ENCODE measurements at places on chromosomes 4 and X. TPM values are rescaled to one million over a fixed set of nuclear protein-coding genes. Genes with fewer than 3 reads are reported as not detected.

GRCh38 chrX:150504397-150505182, 63.8 kb upstream of the MTM1 start:
- no peak for DNase-seq
- peak overlapping the region; percentile 19 for H3K27ac ChIP-seq
- H3K36me3 ChIP-seq, result no peaks in the 10 kb centered on the region
- H3K4me3 ChIP-seq, result no peak overlapping the region

DNA sequence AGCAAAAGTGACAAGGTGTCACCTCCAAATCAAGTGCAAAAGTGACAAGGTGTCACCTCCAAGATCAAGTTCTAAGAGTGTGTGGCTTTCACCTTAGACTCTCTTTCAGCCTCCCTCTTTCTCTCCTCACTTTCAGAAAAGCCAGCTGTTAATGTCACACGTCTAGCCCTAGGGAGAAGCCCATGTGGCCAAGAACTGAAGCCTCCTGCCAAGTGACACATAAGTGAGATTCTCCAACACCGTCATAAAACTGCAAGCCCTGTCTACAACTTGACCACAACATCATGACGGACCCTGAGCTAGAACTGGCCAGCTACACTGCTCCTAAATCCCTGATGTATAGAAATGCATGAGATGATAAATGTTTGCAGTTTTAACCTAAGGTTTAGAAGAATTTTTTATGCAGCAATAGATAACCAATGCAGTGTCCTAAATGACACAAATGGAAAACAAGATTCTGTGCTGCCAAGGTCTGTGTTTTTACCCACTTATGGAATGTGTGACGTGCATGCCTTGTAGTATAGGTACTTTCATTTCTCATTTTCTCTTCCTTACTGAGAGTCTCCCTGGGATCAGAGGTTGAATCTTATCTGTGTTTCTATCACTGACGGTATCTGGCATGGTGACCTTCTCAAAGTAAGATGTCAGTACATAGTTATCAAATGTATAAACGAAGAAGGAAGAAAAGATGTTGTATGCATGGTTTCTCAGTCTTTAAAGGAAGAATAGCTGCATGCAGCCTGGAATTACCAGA, 25.0 kb downstream of the NLGN4X start:
- H3K4me1 ChIP-seq, result no peaks in the 10 kb centered on the region
- no peak overlapping the region for H3K4me3 ChIP-seq
- no peak for DNase-seq

CLDN34 gene
- not detected for total RNA-seq

FAM236B gene
- not detected for total RNA-seq

DNA sequence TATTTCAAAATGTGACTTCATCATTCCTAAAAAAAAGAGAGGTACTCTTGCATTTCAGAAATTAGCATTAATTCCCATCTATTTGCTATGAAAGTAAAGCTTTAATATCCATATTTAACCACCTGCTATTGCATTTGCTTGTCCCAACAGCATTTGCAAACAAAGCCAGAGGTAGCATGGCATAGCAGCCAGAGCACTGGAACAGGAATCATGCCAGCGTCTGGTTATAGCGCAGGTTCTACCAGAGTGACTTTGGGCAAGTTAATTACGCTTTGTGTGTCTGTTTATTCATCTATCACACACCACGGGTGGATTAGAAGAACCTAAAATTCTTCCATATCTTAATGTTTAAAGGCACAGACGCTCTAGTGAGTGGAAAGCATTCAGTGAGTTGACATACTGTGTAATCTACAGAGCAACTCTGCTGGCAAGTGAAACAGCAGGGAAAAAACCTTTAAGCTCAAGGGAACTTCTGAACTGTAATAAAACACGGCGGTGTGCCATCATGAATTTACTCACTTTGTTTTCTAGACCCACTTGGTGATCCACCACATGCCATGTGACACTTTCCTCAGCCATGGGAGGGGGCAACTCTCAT, 76.6 kb upstream of the QRFPR start:
- no peaks in the 10 kb centered on the region for H3K27me3 ChIP-seq
- no peak for DNase-seq
- no peak overlapping the region for H3K27ac ChIP-seq
- no peaks in the 10 kb centered on the region for H3K36me3 ChIP-seq

BEX3 gene
- 211 TPM for total RNA-seq

GRCh38 chr4:87559090-87559837, 30.1 kb upstream of the SPARCL1 start:
- no peak overlapping the region for H3K4me3 ChIP-seq
- H3K27ac ChIP-seq, result no peak overlapping the region
- H3K36me3 ChIP-seq, result no peaks in the 10 kb centered on the region
- DNase-seq, result no peak

DNA sequence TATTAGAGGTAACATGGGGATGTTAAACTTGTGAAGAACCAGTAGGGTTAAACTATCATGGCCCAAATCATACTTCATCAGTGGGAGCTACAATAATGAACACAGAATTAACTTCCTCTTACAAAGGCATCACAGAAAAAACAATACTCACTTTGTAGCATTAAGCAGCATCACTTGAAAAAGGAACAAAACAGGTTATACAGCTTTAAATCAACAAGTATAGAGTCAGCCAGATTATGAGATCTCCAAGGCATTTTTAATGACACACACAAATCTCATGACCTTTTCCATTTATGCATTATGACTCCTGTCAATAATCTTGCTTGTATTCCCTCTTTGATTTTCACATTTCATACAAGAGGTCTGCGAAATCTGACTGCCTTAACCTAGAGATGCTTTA, 18.3 kb downstream of the FBXL5 start:
- no peak overlapping the region for H3K4me3 ChIP-seq
- H3K4me1 ChIP-seq, result no peaks in the 10 kb centered on the region
- H3K36me3 ChIP-seq, result peaks cover 4% of the 10 kb centered on the region
- no peak for DNase-seq
- H3K27ac ChIP-seq, result no peak overlapping the region
- H3K27me3 ChIP-seq, result no peaks in the 10 kb centered on the region

CXCL3 gene
- not detected for total RNA-seq

LANCL3 gene
- total RNA-seq, result 1.3 TPM

DNA sequence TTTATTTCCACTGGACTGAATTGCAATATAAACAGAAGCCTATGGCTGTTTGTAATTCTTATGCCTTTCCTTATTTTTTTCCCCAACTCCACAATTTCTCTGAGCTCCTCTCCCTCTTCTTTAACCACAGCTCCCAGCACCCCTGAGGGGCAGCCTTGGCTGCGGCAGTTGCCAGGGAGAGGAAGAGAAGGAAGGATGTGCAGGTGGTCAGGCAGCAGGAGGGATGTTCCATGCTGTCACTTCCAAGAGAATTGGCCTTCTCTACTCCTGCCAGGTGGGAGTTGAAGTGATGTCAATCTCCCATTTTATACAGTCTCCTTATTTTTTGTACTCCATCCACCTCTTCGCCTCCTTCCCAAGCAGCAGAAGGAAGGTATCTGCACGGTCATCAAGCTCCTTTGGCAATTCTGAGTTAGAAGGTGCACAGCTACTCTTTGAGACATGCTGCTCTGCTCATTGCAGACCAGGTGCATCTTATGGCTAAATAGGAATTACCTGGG, 343.3 kb upstream of the RPS6KA3 start:
- H3K4me3 ChIP-seq, result no peak overlapping the region
- peaks cover 5% of the 10 kb centered on the region for H3K27me3 ChIP-seq
- no peaks in the 10 kb centered on the region for H3K36me3 ChIP-seq
- no peak for DNase-seq

RHOXF2B gene
- not detected for total RNA-seq

DNA sequence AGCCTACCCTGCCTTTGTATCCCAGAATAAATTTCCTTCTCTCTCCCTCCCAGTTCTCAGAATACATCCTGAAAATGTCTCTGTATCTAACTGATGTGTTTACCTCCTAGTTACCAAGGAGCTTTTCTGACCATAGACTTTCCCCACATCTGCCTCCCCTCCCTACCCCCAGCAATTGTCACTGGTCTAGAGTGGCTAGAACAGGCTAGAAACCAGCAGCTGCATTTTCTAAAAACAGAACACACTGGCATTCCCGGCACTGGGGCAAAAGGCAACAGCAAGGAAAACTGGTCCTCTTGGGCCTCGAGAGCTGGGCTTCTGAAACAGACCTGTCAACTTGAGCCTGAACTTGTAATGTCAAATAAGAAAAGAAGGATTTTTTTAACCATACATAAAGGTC, 16.4 kb downstream of the TASL start:
- H3K27ac ChIP-seq, result no peak overlapping the region
- no peaks in the 10 kb centered on the region for H3K36me3 ChIP-seq
- H3K27me3 ChIP-seq, result no peaks in the 10 kb centered on the region

GRCh38 chr4:30854531-30854930, 134.4 kb downstream of the PCDH7 start:
- H3K4me1 ChIP-seq, result no peaks in the 10 kb centered on the region
- no peaks in the 10 kb centered on the region for H3K27me3 ChIP-seq
- H3K4me3 ChIP-seq, result no peak overlapping the region
- DNase-seq, result no peak

DNA sequence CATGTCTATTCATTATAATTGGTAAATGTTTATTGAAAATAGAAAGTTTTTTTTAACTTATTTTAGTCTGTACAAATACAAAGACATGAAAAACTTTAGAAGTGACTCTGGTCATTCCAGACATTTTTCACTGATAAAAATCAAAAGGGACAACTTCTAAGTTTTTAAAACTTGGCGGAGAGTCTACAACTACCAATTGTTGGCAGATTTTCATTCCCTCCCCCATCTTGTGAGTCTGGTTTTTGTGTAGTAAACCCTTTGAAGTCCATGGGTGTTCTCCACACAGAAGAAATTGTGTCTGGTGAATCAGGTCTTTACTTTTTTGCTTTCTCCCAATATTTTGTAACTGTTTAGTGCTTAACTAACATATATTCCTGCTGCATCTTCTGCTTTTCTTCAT, 336.5 kb downstream of the PDGFC start:
- no peak overlapping the region for H3K4me3 ChIP-seq
- no peak overlapping the region for H3K27ac ChIP-seq
- H3K36me3 ChIP-seq, result no peaks in the 10 kb centered on the region

DNA sequence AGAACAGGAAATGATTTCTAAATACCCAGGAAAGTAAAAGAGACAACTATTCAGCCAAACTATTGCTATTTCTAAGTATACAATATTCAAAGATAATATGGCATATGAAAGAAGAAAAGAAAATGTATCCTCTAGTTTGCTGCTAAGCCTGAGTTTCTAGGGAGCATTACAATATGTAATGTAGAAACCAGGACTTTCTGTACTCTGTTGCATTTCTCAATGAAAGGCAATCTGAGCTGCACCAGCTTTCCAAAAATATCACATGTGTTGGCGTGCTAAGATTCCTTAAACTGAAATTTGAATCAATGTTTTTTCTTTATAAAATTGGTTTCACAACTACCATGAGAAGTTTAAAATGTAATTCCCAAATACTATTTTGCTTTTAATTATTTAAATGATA, 129.6 kb downstream of the ANK2 start:
- H3K4me1 ChIP-seq, result no peaks in the 10 kb centered on the region
- peaks cover 4% of the 10 kb centered on the region for H3K36me3 ChIP-seq
- H3K27me3 ChIP-seq, result no peaks in the 10 kb centered on the region
- H3K27ac ChIP-seq, result no peak overlapping the region

- no peaks in the 10 kb centered on the region for H3K27me3 ChIP-seq
- H3K4me1 ChIP-seq, result no peaks in the 10 kb centered on the region
- no peak for DNase-seq
- no peak overlapping the region for H3K27ac ChIP-seq
Measured at GRCh38 chr4:5993876-5994811, 24.1 kb downstream of the C4orf50 start.

GRCh38 chrX:103063918-103064434, at the start of gene BEX1:
Gene BEX1 (minus strand): TSS chrX:103064171. CDS start chrX:103063274, 897 bp downstream.
- no peaks in the 10 kb centered on the region for H3K36me3 ChIP-seq
- H3K27ac ChIP-seq, result no peak within 1 kb of the TSS
- H3K27me3 ChIP-seq, result no peaks in the 10 kb centered on the region
- no peaks in the 10 kb centered on the region for H3K4me1 ChIP-seq
- DNase-seq, result no peak

- H3K27ac ChIP-seq, result no peak overlapping the region
- no peaks in the 10 kb centered on the region for H3K36me3 ChIP-seq
- no peaks in the 10 kb centered on the region for H3K27me3 ChIP-seq
- H3K4me1 ChIP-seq, result no peaks in the 10 kb centered on the region
- H3K4me3 ChIP-seq, result no peak overlapping the region
Measured at GRCh38 chrX:39990388-39990787, 107.4 kb downstream of the BCOR start.

- no peak overlapping the region for H3K27ac ChIP-seq
- no peaks in the 10 kb centered on the region for H3K4me1 ChIP-seq
- no peak for DNase-seq
- no peaks in the 10 kb centered on the region for H3K36me3 ChIP-seq
- H3K27me3 ChIP-seq, result peaks cover 18% of the 10 kb centered on the region
- H3K4me3 ChIP-seq, result no peak overlapping the region
Measured at GRCh38 chrX:111168314-111168713, 72.3 kb downstream of the PAK3 start.

GRCh38 chrX:8679550-8679949, 52.4 kb downstream of the ANOS1 start:
- no peaks in the 10 kb centered on the region for H3K4me1 ChIP-seq
- no peaks in the 10 kb centered on the region for H3K27me3 ChIP-seq
- no peak overlapping the region for H3K27ac ChIP-seq

DNA sequence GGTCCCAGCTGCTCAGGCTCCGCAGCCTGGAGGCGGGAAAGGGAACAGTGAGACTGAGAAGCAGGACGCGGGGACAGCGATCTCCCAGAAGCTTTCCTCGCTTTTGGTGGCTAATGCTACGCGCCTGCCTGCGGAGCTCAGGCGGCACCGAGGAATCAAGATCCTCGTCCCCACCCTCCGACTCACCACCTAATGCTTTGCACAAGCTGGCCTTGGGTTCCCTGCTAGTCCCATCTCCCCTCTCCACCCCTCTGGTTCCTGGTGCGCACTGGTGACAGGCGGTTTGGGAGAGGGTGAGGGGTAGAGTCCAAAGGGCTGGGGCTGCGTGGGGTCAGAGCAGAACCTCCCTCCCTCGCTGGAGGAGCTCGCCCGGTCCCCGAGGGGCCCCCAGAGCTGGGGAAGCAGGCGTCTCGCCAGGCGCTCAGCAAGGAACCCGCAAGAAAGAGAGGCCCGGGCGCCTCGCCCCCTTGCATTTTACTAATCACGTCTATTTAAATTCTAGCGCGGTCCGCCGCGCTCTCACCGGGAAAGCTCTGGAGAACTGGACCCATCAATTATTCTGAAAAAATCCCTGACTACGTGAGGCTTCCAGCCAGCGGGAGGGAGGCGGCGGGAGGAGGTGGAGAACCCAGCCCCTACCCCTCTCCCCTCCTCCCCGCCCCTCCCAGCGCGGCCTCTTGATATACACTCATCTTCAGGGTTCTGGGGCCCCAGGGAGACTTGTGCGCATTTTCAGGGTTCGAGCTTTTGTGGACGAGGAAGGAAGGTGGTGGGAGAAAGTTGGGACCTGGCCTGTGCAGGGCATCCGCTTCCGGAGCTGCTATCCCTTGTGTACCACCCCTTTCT, 9.1 kb downstream of the POU4F2 start:
- H3K36me3 ChIP-seq, result no peaks in the 10 kb centered on the region
- no peak overlapping the region for H3K4me3 ChIP-seq
- H3K4me1 ChIP-seq, result no peaks in the 10 kb centered on the region
- DNase-seq, result no peak
- no peak overlapping the region for H3K27ac ChIP-seq

NEUROG2 gene
- not detected for total RNA-seq

Data from tibial nerve (tissue), 4 donors.